ENCODE measurements at places on chromosomes 5 and 9.

DNA sequence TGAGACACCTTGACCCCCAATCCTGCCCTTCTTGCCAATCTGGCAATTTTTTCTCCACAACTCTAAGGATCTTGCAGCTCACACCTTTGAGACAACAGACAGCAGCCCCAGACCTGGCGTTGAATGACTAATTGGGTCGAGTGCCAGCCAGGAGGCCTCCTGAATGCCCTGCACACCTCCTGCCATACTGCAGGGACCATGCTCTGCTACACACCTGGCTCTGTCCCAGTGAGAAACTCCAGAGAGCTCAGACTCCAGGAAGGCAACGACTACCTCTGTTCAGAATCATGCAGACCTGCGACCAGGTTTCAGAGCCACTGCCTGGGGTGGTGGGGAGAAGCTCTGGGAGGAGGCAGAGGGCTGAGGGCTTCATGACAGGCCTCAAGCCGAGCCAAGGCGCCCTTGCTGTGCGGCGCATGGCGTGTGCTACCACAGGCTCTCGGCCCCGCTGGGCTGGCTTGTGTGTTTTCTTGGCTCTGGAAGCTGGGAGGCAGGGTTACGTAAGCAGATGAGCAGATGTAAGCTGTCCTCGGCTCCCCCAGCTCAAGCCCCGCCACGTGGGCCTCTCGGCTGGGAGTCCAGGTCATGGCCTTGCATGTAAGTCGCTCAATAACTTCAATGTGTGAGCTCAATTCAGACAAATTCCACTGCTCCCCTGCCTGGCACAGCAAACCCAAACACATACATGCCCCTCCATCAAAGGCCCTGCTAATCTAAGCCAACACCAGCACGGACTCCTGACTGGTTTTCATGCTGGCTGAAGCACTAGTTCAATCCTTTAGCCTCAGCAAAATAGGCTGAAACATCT lies 27.5 kb downstream of the B4GALT1 start:
- peak; percentile 61 for DNase-seq

DNA sequence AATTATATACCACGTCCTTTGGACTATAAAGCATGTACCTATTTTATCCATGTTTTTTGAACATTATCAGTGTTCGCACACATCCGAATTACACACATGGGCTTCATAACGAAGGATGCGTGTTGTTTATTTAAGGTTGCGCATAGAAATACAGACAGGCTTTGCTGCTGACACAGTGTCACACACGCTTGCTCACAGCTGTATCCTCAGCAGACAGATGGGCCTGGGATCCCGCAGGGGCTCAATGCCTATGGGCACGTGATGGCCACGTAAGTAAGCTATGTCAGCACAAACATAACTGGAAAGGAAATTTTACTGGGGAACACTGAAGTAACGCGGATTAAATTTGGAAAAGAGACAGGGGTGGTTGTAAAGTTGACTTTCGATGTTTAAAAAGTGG lies 76.6 kb downstream of the OTULIN start:
- DNase-seq = no peak

DNA sequence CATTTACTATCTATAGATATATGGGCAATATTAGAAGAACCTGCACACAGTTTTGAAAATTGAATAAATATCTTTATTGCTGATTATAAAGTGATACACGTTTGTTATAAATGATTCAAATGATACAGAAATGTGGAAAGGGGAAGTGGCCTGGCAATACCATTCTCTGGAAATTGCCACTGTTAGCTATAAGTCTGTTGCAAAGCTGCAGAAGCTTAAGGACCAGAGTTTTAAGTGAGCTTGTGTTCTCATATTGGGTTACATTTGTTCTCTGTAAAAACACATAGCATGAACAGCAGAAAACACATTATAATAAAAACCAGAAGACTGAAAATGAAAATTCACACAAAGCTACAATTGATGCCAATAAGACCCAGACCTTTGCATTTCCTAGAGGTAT lies 59.6 kb downstream of the RASGRF2 start:
- no peak for DNase-seq

DNA sequence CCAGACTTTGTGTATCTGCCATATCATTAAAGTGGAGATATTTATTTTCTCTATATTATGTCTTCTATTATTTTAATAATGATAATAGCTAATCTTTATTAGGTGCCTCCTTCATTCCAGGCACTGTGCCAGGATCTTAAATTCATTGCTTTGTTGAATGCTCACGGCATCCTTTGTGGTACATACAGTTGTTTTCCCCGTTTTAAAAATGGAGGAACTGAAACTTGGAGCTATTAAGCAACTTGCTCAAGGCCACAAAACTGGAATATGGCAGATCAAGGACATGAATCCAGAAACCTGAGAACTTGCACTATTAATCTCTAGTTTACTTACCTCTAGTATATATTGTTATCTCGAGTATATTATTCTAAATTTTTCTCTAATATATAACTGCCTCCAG lies 41.5 kb upstream of the PPP3R2 start:
- no peak for DNase-seq

DNA sequence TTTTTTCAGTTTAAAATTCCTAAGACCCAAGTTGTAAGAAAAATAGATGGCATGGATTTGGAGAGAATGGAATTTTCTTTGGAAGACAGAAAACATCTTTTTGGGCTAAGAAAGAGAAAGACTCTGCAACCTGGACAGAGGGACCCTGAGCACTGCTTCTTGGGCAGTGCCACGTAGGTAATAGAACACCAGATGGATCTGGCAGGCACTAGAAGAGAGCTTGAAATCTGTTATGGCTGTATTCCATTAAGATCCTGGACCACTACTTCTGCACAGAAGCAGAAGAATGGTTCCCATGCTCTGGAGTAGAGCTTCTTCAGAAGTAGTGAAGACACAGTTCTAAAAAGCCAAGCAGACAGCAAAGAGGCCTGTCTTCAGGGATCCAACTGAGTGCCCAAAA lies 306.4 kb upstream of the CD180 start:
- no peak for DNase-seq

All from MCF 10A (cell line).